ENCODE measurements at places on chromosomes 12 and 14. TPM values are rescaled to one million over a fixed set of nuclear protein-coding genes. Genes with fewer than 3 reads are reported as not detected.

TRMT5 gene
- total RNA-seq: 6.9 TPM

RNF10 gene
- total RNA-seq: 142 TPM

DTX3 gene
- total RNA-seq: 0.48 TPM

MAPKAPK5 gene
- total RNA-seq: 47.7 TPM

SLC5A8 gene
- not detected for total RNA-seq

SERPINA6 gene
- not detected for total RNA-seq

ASCL1 gene
- total RNA-seq: not detected

BAZ1A gene
- total RNA-seq: 44.0 TPM

PTPN21 gene
- 9.6 TPM for total RNA-seq

SNX6 gene
- total RNA-seq: 127 TPM

STXBP6 gene
- not detected for total RNA-seq

PROX2 gene
- under 0.01 TPM for total RNA-seq

PCNX1 gene
- total RNA-seq: 53.2 TPM

MVK gene
- 18.7 TPM for total RNA-seq

SRRM4 gene
- not detected for total RNA-seq

NEDD1 gene
- total RNA-seq: 42.1 TPM

TMEM229B gene
- total RNA-seq: under 0.01 TPM

CAPZA3 gene
- total RNA-seq: not detected

BATF gene
- total RNA-seq: 2.9 TPM

SYNDIG1L gene
- total RNA-seq: not detected

OTOGL gene
- 1.5 TPM for total RNA-seq

ASB2 gene
- not detected for total RNA-seq

GLIPR1L2 gene
- not detected for total RNA-seq

CLEC9A gene
- total RNA-seq: not detected

ADCY6 gene
- 30.6 TPM for total RNA-seq

Measured in vein endothelial cell (primary cell).